ENCODE measurements at places on chromosomes 1 and 21. TPM values are rescaled to one million over a fixed set of nuclear protein-coding genes. Genes with fewer than 3 reads are reported as not detected.

Gene TDRD5
- not detected for total RNA-seq

Gene DMRTA2
- not detected for total RNA-seq

Gene PAX7
- not detected for total RNA-seq

Gene BRINP3
- under 0.01 TPM for total RNA-seq

GRCh38 chr1:151710187-151710840 lies 6.3 kb downstream of the CELF3 start:
- DNase-seq: peak; percentile 55

DNA sequence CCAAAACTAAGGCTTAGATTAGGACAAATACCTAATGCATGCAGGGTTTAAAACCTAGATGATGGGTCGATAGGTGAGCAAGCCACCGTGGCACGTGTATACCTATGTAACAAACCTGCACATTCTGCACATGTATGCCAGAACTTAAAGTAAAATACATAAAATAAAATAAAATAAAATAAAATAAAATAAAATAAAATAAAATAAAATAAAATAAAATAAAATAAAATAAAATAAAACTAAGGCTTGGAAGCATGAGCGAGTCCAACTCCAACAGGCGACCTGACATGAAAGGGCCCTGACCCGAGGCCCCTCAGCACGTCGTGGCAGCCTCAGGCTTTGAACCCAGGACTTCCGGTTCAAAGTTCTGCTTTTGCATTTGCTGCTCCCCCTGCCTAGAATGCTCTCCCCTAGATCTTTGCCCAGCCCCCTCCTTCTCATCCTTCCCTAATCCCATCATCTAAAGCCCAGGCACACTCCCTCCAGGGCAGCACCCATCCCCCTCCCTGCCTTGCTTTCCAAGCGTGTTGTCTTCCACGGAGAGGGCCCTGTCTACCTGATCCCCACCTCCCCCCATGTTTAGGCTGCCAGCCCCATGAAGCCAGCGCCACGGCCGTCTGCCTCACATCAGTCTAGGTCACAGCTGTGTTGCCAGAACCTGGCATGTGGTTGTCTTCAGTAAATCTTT lies 64.3 kb downstream of the TAS1R2 start:
- DNase-seq: no peak

GRCh38 chr1:54096877-54097240 lies 43.5 kb downstream of the TCEANC2 start:
- no peak for DNase-seq

DNA sequence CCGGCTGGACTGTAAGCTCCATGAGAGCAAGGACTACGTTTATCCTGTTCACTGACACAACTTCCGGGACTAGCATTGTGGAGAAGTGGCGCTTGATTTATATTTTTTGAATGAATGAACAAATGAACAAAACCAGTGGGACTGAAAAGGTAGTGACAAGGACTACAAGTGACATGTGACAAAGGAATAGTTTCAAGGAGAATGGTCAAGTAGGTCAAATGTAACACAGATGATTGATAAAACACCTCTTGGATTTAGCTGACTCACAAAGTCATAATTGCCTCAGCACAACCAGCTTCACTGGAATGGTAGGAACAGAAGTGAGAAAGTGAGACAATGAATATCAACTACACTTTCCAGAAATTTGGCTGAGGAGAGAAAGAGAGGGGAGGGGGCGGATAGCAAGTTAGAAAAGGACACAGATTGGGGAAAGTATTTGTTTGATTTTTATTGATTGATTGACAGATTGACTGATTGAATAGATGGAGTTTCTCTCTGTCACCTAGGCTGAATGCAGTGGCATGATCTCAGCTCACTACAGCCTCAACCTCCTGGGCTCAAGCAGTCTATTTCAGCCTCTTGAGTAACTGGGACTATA lies 14.2 kb downstream of the MTF1 start:
- no peak for DNase-seq

Data from IMR-90 (cell line).